ENCODE measurements at places on chromosomes 4 and X. TPM values are rescaled to one million over a fixed set of nuclear protein-coding genes. Genes with fewer than 3 reads are reported as not detected.

JCHAIN gene
- total RNA-seq, result 14.1 TPM

AMBN gene
- not detected for total RNA-seq

TLR2 gene
- 0.77 TPM for total RNA-seq

PPAT gene
- total RNA-seq, result 11.8 TPM

RBMXL3 gene
- not detected for total RNA-seq

CENPVL1 gene
- total RNA-seq, result not detected

ATP7A gene
- 13.6 TPM for total RNA-seq

HELT gene
- not detected for total RNA-seq

LRP2BP gene
- 0.51 TPM for total RNA-seq

CT45A10 gene
- not detected for total RNA-seq

XG gene
- 1.3 TPM for total RNA-seq

SLC4A4 gene
- total RNA-seq, result 9.8 TPM

FAM9C gene
- total RNA-seq, result under 0.01 TPM

STATH gene
- not detected for total RNA-seq

GLOD5 gene
- total RNA-seq, result not detected

PF4V1 gene
- not detected for total RNA-seq

TKTL2 gene
- total RNA-seq, result not detected

F8 gene
- 7.9 TPM for total RNA-seq

CENPVL3 gene
- not detected for total RNA-seq

WDR17 gene
- 2.1 TPM for total RNA-seq

CASP6 gene
- total RNA-seq, result 33.5 TPM

MUC7 gene
- not detected for total RNA-seq

UGT2A1 gene
- not detected for total RNA-seq

ERAS gene
- not detected for total RNA-seq

L1CAM gene
- total RNA-seq, result 0.99 TPM

GLUD2 gene
- total RNA-seq, result 1.8 TPM

PSAPL1 gene
- not detected for total RNA-seq

ATOH1 gene
- total RNA-seq, result not detected

MSANTD1 gene
- 0.50 TPM for total RNA-seq

PPP2R2C gene
- total RNA-seq, result under 0.01 TPM

ARSJ gene
- 30.8 TPM for total RNA-seq

UGT2B11 gene
- not detected for total RNA-seq

SYN1 gene
- 0.17 TPM for total RNA-seq

SPANXA2 gene
- total RNA-seq, result not detected

COPS4 gene
- 106 TPM for total RNA-seq

PABPC4L gene
- 0.77 TPM for total RNA-seq

TSPAN6 gene
- 35.4 TPM for total RNA-seq

CSAG3 gene
- total RNA-seq, result not detected

MEPE gene
- total RNA-seq, result not detected

DLG3 gene
- 24.6 TPM for total RNA-seq

CXorf49B gene
- not detected for total RNA-seq

TGIF2LX gene
- not detected for total RNA-seq

PDLIM3 gene
- 50.3 TPM for total RNA-seq
